ENCODE measurements at places on chromosomes 12 and 14.

DNA sequence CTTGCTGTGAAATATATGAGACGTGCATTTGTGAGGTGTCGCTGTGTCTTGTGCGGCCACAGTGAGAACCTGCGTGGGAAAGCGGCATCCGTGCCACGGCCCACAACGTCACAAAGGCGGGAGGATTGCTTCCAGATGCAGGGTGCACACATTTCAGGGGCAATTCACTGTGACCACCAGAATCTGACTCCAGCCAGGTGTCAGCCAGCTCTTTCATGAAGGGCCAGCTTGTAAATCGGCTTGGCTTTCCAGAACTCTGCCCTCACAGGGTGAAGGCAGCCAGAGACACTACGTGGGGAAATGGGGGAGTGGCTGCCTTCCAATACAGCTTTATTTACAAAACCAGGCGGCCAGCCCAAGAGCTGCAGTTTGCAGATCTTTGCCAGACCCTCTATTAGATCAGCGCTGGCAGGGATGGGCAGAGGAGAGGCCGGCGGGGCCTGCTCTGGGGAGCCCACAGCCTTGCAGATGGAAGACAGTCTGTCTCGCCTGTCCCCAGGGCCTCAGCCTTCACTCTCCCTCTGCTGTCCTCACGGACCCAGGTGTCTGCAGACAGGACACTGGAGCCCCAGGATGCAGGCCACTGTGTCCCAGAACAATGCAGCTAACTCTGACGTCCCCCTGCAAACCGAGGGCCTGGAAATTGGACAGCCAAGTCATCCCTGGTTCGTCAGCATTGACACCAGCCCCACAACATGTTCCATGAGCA lies 53.5 kb downstream of the ADGRD1 start:
- H3K4me3 ChIP-seq, result no peak overlapping the region
- no peak for DNase-seq
- H3K27me3 ChIP-seq, result no peaks in the 10 kb centered on the region
- H3K4me1 ChIP-seq, result peaks cover 9% of the 10 kb centered on the region
- H3K27ac ChIP-seq, result no peak overlapping the region

DNA sequence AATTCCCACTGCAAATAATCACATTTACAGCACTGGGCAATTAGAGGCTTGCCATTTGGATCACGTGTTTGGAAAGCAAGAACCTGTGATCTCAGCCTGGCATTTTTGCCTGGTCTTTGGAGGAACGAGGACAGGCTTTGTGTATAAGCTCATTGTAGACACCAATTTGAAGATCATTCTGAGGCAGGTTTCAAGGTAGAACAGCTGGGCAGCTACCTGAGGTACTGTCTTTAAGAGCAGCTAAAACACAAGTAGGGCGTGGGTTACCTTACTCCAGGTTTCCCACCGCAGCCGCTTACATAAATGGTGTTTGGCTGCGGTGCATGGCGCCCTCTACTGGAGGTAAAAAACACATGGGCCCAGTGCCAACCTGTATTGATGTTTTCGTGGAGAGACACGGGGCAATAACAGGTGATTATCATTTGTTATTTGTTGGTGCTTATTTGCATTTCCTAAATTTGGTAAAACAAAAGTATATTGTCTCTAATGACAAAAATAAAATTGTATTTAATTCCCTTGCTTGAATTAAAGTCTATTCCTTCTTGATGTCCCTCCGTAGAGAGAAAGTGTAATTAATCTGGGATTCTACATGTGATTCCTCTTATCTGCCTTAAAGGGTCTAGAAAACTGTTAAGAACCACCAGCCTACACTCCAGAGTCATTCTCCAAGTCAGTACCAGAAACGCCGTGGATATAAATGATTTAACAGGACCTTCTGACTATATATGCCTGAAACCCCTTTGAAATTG lies 69.7 kb downstream of the SVOP start:
- H3K27me3 ChIP-seq, result no peaks in the 10 kb centered on the region
- H3K27ac ChIP-seq, result no peak overlapping the region
- no peaks in the 10 kb centered on the region for H3K4me1 ChIP-seq
- H3K36me3 ChIP-seq, result no peaks in the 10 kb centered on the region

GRCh38 chr14:96888158-96888557 lies 91.0 kb downstream of the VRK1 start:
- no peaks in the 10 kb centered on the region for H3K27me3 ChIP-seq
- H3K27ac ChIP-seq, result no peak overlapping the region
- peaks cover 5% of the 10 kb centered on the region for H3K36me3 ChIP-seq
- DNase-seq, result no peak

- H3K4me1 ChIP-seq, result no peaks in the 10 kb centered on the region
- H3K27me3 ChIP-seq, result no peaks in the 10 kb centered on the region
- no peak overlapping the region for H3K27ac ChIP-seq
- no peak for DNase-seq
- H3K36me3 ChIP-seq, result no peaks in the 10 kb centered on the region
Measured at GRCh38 chr12:76236640-76237039, 111.6 kb downstream of the BBS10 start.

DNA sequence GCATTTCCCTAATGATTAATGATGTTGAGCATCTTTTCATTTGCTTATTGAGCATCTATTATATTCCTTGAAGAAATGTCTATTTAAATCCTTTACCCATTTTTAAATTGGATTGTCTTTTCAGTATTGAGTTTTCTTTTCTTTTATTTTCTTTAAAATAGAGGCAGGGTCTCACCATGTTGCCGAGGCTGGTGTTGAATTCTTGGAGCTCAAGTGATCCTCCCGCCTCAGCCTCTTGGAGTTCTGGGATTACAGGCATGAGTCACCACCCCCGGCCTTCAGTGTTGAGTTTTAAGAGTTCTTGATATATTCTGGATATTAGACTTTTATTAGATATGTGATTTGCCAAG lies 73.3 kb upstream of the HECTD1 start:
- no peak overlapping the region for H3K4me3 ChIP-seq
- no peak for DNase-seq
- H3K36me3 ChIP-seq, result no peaks in the 10 kb centered on the region
- H3K27me3 ChIP-seq, result no peaks in the 10 kb centered on the region
- no peak overlapping the region for H3K27ac ChIP-seq

DNA sequence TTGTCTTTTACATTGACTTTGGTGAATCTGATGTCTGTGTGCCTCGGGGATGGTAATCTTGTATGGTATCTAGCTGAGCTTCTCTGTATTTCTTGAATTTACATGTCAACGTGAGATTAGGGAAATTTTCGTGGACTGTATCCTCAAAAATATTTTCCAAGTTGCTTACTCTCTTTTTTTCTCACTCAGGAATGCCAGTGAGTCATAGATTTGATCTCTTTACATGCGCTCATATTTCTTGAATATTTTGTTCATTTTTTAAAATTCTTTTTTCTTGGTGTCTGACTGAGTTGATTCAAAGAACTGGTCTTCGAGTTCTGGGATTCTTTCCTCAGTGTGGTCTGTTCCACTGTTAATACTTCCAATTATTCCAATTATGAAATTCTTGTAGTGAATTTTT lies 207.7 kb downstream of the RAD51B start:
- H3K4me1 ChIP-seq, result no peaks in the 10 kb centered on the region
- DNase-seq, result no peak
- no peak overlapping the region for H3K4me3 ChIP-seq
- no peaks in the 10 kb centered on the region for H3K36me3 ChIP-seq

DNA sequence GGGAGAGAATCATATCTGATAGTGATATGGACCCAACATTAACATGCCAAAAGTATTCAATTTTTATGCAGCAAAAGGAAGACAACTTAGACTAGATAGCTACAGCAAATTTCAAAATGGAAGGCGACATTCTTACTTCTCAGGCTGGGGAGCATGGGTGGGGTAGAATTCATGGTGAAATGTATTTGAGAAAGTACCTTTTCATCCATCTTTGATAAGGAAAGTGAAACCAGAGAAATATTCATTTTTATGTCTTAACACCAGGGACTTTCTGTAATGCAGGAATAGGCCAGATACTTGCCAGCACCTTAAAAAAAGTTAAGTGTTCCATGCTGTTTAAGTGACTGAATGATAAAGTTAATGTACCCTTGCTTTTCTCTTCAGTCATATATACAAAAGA lies 13.4 kb downstream of the BTG1 start:
- no peak overlapping the region for H3K27ac ChIP-seq
- peaks cover 30% of the 10 kb centered on the region for H3K36me3 ChIP-seq
- no peak for DNase-seq

GRCh38 chr14:75727124-75727523 lies 66.1 kb downstream of the TTLL5 start:
- peaks cover 6% of the 10 kb centered on the region for H3K36me3 ChIP-seq
- no peaks in the 10 kb centered on the region for H3K4me1 ChIP-seq
- no peak for DNase-seq
- H3K4me3 ChIP-seq, result no peak overlapping the region
- no peaks in the 10 kb centered on the region for H3K27me3 ChIP-seq
- H3K27ac ChIP-seq, result no peak overlapping the region

DNA sequence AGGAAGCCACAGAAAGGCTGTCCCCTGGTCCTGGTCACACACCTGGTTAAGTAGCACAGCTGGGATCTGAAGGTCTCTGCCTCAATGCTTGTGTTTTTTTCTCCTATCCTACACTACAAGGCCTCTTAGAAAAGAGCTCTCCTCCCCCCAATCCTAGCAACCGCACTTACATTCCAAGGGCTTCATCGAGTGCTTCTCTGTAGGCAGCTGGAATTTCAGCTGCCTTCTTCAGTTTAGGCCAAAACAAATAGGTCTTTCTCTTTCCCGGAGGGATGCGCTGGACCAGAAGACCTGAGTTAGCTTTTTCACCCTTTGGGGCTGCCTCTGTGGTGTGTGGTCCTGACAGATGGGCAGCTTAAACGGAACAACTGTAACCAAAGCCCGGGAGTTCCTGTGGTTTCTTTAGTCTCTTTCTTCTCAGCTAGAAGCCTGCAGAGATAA lies 109.7 kb downstream of the GPATCH2L start:
- peaks cover 6% of the 10 kb centered on the region for H3K4me1 ChIP-seq
- no peak for DNase-seq
- H3K27me3 ChIP-seq, result no peaks in the 10 kb centered on the region
- no peaks in the 10 kb centered on the region for H3K36me3 ChIP-seq
- no peak overlapping the region for H3K4me3 ChIP-seq
- no peak overlapping the region for H3K27ac ChIP-seq

- no peak for DNase-seq
- H3K4me1 ChIP-seq, result no peaks in the 10 kb centered on the region
- H3K36me3 ChIP-seq, result no peaks in the 10 kb centered on the region
- H3K4me3 ChIP-seq, result no peak overlapping the region
- H3K27me3 ChIP-seq, result no peaks in the 10 kb centered on the region
Measured at GRCh38 chr14:98101323-98101722, 1170.7 kb downstream of the BCL11B start.
